ENCODE measurements at places on chromosomes 5 and 9.

DNA sequence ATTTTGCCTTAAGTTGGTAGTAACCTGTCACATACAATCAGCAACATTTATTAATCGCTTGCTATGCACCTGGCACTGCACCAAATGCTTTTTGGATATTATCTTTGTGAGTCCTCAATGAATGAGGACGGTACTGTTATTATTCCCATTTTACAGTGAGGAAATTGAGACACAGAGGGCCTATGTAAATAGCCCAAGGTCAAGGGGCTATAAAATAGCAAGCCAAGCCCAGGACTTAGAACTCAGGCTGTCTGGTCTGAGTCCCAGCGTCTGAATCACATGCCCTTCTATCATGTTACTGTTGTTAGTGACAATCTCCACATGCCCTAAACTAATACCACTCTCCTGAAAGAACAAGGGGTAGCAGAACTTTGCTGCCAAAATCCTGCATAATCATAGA is 60.0 kb downstream of the ERAP1 start:
- DNase-seq, result no peak

GRCh38 chr9:28883234-28883633 is 1310.0 kb upstream of the C9orf72 start:
- DNase-seq, result no peak

DNA sequence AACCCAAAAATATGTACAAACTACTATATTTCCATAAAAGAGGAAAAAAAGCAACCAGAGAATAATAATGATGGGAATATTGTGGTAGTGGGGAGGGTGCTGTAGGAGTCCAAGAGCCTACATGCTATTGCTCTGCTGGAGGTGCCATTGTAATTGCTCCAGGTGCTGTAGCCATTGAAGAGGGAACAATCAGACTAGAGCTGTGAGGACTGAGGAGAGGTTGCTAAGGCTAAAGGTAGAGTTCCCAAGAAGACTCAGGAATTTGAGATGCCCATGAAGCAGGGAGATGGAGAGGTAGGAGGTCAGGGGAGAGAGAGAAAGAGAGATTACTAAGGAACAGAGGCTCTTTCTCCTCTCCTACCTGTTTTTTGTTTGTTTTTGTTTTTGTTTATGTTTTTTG is 394.0 kb downstream of the DMRTA1 start:
- no peak for DNase-seq

- no peak for DNase-seq
These were observed 45.5 kb downstream of the TNFSF8 start for GRCh38 chr9:114884787-114885452.

DNA sequence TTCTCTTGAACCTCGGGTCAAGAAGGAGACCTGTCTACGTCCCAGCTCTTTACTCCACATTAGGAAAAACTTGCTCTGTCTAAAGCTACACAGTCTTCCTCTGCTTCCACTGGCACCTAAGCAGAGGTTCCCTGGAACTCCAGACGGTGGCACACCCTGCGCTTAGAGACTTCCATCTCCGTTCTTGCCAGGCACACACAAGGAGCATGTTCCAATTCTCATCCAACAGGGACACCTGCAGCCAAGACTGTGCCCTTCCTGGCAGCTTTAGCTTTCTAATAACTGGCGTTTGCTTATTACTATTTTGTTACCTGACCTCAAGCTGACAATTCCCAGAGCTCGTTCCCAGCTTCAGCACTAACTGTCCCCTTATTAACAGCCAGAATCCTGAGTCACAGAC is 16.0 kb downstream of the CAPSL start:
- no peak for DNase-seq

- DNase-seq, result no peak
These were observed 482.7 kb downstream of the RAB3C start for GRCh38 chr5:59065554-59065953.

- no peak for DNase-seq
These were observed 9.9 kb downstream of the RBM27 start for GRCh38 chr5:146213210-146213826.

- DNase-seq, result no peak
These were observed 194.5 kb downstream of the ICE1 start for GRCh38 chr5:5617024-5617423.

DNA sequence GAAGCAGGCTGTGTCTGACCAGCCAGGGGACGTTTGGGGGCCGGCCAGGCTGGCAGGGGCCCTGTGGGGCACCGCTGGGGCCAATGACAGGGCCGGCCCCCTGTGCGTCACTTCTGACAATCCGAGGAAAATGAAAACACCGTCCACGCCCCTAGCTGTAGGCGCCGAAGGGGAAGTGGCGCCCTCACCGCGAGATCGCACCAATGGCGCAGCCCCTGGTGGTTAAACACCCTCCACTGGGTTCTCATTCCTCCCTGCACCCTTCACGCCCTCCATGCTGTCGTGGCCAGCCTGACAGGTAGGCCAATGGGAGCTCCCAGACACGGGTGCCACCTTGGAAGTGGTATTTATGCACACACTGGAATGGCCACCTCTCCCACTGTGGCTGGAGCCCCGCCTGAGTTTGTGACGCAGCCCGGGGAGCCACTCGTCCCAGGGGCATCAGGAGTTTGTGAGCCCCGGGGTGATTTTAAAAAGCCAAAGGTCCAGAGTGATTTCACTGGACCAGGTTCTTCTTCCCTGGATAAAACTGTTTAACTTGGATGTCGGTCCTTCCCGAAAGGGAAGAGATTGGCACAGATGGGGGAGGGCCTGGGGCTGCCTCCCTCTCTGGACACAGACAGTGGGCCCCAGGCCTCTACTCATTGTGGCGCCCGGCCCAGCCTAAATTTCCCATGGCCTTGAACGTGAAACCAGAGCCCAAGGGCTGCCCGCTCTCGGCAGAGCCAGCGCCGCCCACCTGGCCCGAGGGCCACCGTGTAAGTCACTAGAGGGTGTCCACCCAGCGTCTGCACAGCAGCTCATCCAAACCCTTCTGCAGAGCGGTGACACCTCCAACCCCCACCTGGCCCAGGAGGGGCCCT is 49.7 kb downstream of the NKD2 start:
- DNase-seq, result no peak

GRCh38 chr9:93658184-93658925 is 82.0 kb downstream of the PHF2 start:
- DNase-seq, result no peak

GRCh38 chr5:179805529-179806249 is 977 bp downstream of the MGAT4B start:
- DNase-seq, result no peak

- DNase-seq, result no peak
These were observed 219.3 kb downstream of the SMARCA2 start for GRCh38 chr9:2234371-2234893.

DNA sequence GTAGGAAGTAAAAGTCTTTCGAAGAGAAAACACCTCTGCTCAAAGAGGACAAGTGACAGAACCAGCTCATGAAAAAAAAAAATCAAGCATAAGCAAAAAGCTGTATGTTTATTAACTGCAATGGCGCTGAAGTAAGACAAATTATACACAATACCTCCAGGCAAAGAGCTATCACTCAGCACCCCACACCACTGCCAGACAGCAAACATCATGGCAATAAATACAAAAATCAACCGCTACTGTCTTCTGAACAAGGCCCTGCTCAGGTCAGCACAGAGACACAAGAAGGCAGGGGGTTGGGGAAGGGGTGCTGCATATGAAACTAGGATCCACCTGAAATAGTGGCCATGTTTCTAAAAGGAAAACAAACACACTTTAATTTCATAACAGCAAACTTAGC is 50.4 kb downstream of the MAPKAP1 start:
- DNase-seq, result no peak

DNA sequence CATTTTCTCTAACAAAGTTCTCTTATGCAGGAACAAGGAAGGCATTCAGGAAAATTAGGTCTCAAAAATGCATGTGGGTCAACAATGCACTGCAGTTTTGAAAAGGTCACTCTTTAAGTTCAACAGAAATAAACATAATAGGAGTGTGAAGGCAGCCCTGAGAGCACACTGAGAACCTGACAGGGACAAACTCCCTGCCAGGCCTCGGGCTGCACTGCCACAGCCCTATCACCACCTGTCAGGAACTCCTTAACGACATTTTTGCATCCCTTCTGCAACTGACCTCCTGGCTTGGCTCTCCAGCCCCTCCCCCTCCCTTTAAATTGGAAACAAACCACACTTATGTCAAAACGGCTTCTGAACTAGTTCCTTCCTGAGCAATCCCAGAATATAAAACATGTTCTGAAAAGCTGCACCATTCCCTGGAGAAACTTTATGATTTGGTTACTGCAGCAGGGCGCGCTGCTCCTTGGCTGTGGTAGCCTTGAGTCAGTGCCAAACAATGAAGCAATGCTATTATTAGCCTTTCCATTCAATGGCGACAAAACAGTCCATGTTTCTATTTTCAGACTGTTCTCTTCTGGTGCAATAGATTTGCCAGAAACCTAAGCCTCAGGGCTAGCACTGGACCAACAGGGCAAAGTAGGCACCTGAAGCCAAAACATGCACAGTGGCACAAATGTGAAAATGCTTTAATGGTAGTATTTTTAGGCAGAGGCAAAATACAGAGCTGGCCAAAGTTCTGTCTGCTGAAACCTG is 160.1 kb upstream of the ZNF608 start:
- DNase-seq, result no peak

GRCh38 chr5:176185133-176185733 is 53.0 kb upstream of the SIMC1 start:
- DNase-seq, result no peak

DNA sequence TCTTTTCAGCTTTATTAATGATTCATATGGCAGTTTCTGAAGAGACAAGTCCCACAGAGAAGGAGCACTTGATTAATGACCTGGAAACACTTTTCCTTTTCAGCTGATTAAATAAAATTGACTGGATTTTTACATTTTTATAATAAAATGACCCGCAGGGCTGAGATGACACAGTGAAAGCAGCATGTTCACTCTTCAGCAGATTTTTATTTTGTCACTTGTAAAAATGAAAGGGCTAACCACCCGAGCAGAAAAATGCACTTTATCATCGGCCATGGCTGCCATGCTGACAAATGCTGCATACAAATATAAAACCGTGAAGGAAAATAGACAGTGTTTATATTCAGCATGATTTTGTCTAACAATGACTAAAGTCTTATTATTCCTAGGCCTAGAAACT is 321.6 kb upstream of the ITGA1 start:
- no peak for DNase-seq
